ENCODE measurements at places on chromosomes 11 and 22. TPM values are rescaled to one million over a fixed set of nuclear protein-coding genes. Genes with fewer than 3 reads are reported as not detected.

- no peak overlapping the region for H3K4me3 ChIP-seq
- no peak for DNase-seq
- H3K27ac ChIP-seq: no peak overlapping the region
- peaks cover 59% of the 10 kb centered on the region for H3K27me3 ChIP-seq
These were observed 138.5 kb upstream of the SYT13 start for GRCh38 chr11:45424411-45425180.

- H3K27me3 ChIP-seq: no peaks in the 10 kb centered on the region
- H3K4me3 ChIP-seq: no peak overlapping the region
- H3K4me1 ChIP-seq: no peaks in the 10 kb centered on the region
These were observed 72.8 kb upstream of the SPON1 start for GRCh38 chr11:13889552-13890249.

GRCh38 chr11:130071211-130071712 is 1.6 kb downstream of the APLP2 start:
- peaks cover 27% of the 10 kb centered on the region for H3K4me1 ChIP-seq
- H3K4me3 ChIP-seq: peak overlapping the region; percentile 71

DNA sequence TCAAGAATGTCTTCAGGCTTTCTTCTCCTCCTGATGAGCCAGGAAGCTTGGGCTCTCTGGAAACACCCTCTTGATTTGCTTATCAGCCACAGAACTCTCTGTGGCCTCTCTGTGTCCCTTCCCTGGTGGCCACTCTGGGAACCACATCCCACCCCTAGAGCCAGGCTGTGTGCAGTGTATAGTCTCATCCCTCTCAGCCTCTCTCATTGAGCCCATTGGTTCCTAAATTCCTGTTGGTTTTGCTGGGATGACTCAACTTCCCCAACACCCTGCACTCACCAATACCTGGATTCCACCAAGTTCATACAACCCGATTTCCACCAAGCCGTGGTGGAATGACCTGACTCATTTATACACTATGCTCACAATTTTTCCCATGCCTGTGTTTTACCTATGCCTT is 5.2 kb downstream of the IRAG1 start:
- H3K4me3 ChIP-seq: no peak overlapping the region
- H3K27ac ChIP-seq: peak overlapping the region; percentile 52
- H3K36me3 ChIP-seq: no peaks in the 10 kb centered on the region
- peaks cover 14% of the 10 kb centered on the region for H3K4me1 ChIP-seq
- no peaks in the 10 kb centered on the region for H3K27me3 ChIP-seq

GRCh38 chr22:38133331-38133730 is 22.8 kb upstream of the BAIAP2L2 start:
- no peak for DNase-seq
- H3K4me3 ChIP-seq: no peak overlapping the region
- H3K27ac ChIP-seq: no peak overlapping the region
- H3K27me3 ChIP-seq: no peaks in the 10 kb centered on the region
- H3K36me3 ChIP-seq: no peaks in the 10 kb centered on the region

- no peaks in the 10 kb centered on the region for H3K4me1 ChIP-seq
- no peaks in the 10 kb centered on the region for H3K27me3 ChIP-seq
- no peaks in the 10 kb centered on the region for H3K36me3 ChIP-seq
- peak; percentile 66 for DNase-seq
- no peak overlapping the region for H3K4me3 ChIP-seq
- no peak overlapping the region for H3K27ac ChIP-seq
These were observed 3.4 kb upstream of the IGLL5 start for GRCh38 chr22:22884010-22884887.

DNA sequence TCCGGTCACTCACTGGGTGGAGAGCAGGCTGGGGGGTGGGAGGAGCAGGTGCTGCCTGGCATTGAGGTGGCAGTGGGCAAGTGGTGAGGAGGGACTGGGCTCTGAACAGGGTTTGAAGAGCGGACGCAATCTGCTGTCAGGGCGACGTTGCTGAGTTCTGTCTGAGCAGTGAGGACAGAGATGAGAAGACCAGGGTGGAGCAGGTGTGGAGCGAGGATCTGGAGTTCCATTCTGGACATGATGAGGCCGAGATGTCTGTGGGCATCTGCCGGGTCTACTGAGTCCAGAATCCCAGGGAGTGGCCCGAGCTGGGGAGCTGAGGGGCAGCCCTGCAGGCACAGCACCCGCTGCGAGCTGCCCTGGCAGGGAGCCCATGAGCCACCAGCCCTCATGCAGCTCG is 2.2 kb upstream of the MOV10L1 start:
- DNase-seq: no peak
- peaks cover 10% of the 10 kb centered on the region for H3K4me1 ChIP-seq
- H3K27ac ChIP-seq: no peak overlapping the region
- H3K36me3 ChIP-seq: no peaks in the 10 kb centered on the region
- H3K4me3 ChIP-seq: no peak overlapping the region

GRCh38 chr11:83723999-83724398 is 437.8 kb upstream of the CCDC90B start:
- H3K4me1 ChIP-seq: no peaks in the 10 kb centered on the region
- peak; percentile 23 for DNase-seq
- H3K27ac ChIP-seq: no peak overlapping the region
- H3K4me3 ChIP-seq: no peak overlapping the region
- no peaks in the 10 kb centered on the region for H3K36me3 ChIP-seq

GRCh38 chr11:130932086-130932712 is 15.9 kb upstream of the SNX19 start:
- H3K36me3 ChIP-seq: no peaks in the 10 kb centered on the region
- DNase-seq: no peak
- H3K4me3 ChIP-seq: no peak overlapping the region
- H3K27ac ChIP-seq: no peak overlapping the region
- H3K4me1 ChIP-seq: no peaks in the 10 kb centered on the region
- H3K27me3 ChIP-seq: peaks cover 6% of the 10 kb centered on the region

DNA sequence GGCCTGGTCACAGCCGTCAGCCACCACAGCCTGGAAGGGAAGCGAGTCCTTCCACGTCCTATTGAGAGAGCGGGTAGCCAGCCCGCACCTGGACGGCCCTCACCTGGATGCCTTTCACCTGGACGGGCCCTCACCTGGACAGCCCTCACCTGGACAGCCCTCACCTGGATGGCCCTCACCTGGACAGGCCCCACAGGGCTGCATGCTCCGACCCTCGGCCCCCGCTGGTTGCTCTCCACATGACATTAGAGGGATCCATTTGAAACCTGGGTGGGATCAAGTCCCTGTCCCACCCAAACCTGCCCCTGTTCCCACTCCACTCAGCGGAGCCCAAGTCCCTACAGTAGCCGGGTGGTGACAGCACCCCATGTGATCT is 3.7 kb downstream of the C1QTNF6 start:
- no peak overlapping the region for H3K27ac ChIP-seq
- DNase-seq: no peak
- H3K36me3 ChIP-seq: no peaks in the 10 kb centered on the region
- H3K4me1 ChIP-seq: peaks cover 47% of the 10 kb centered on the region
- H3K27me3 ChIP-seq: no peaks in the 10 kb centered on the region

DNA sequence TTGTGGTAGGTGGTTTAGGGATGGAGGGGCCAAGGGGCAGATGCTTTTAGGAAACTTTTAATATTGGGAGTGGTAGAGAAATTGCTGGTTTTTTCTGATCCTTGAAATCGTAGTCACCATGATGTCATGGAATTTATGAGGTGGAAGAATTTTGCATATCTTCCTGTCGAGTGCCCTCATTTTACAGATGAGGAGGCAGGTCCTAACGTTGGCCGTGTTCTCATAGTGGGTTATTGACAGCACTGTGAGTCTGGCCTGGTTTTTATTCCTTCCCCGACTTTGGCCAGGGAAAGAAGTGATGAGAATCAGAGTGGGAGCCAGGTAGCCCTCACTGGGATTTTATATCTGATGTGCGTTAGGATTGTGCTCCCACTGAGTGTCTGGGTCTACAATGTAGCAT is 8.8 kb upstream of the PACS1 start:
- no peak for DNase-seq
- H3K36me3 ChIP-seq: peaks cover 81% of the 10 kb centered on the region
- H3K27ac ChIP-seq: no peak overlapping the region
- H3K4me3 ChIP-seq: no peak overlapping the region
- no peaks in the 10 kb centered on the region for H3K4me1 ChIP-seq

GRCh38 chr11:131025020-131025419 is 108.7 kb upstream of the SNX19 start:
- no peak overlapping the region for H3K27ac ChIP-seq
- H3K27me3 ChIP-seq: no peaks in the 10 kb centered on the region
- no peaks in the 10 kb centered on the region for H3K4me1 ChIP-seq
- no peak overlapping the region for H3K4me3 ChIP-seq
- DNase-seq: no peak

The GNAZ gene
- 11.1 TPM for total RNA-seq

DNA sequence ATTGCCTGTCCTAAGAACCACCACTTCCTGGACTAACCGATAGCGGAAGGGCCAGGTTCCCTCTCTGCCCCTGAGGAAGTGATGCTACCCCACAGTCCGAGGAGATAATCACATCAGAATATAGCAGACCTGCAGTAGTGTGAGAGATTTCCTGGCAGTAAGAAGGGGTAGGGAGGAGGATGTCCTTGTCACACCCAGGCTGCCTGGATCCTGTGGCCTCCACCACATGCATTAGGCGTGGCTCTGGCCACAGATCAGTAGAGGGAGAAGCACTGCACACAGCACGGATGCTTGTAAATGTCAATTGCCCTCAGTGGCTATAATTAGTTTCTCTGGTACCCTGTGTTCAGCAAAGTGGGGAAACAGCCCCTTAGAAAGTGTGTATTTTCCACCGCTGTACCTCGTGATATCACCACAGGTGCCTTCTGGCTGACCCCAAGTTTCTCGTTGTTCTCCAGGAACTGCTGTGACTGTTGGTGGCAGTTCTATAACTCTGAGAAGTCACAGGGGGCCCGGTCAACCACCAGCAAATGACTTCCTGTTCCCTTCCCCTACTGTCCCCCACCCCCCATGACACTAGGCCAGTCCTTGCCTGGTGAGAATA is 61.8 kb downstream of the UBASH3B start:
- H3K27me3 ChIP-seq: no peaks in the 10 kb centered on the region
- H3K36me3 ChIP-seq: no peaks in the 10 kb centered on the region
- DNase-seq: no peak
- H3K27ac ChIP-seq: no peak overlapping the region
- H3K4me3 ChIP-seq: no peak overlapping the region

DNA sequence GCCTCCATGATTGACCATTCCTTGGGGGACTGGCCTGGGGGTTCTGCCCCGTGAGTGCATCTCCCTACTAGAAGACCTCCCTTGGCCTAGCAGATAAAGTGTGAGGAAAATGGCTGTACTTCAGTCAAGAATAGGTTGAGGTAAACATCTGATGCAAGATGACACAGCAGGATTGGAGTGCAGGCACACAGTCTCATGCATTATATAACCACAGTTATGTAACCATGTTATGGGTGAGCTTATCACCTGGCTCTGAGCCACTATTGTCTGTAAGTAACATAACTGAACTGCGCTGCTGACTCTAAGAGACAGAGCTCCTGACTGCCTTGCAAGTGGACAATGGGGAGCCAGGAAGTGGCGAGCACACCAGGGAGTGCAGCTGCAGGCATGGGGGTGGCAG is 378.7 kb upstream of the ANO5 start:
- H3K4me1 ChIP-seq: no peaks in the 10 kb centered on the region
- H3K36me3 ChIP-seq: no peaks in the 10 kb centered on the region
- H3K27ac ChIP-seq: no peak overlapping the region
- no peak overlapping the region for H3K4me3 ChIP-seq
- DNase-seq: no peak

- H3K36me3 ChIP-seq: no peaks in the 10 kb centered on the region
- no peak overlapping the region for H3K27ac ChIP-seq
- H3K27me3 ChIP-seq: peaks cover 13% of the 10 kb centered on the region
These were observed 617 bp upstream of the ARHGAP20 start for GRCh38 chr11:110712659-110713448.

GRCh38 chr11:122343210-122343609 is 227.2 kb upstream of the BLID start:
- H3K27ac ChIP-seq: no peak overlapping the region
- DNase-seq: no peak
- no peaks in the 10 kb centered on the region for H3K27me3 ChIP-seq
- H3K4me1 ChIP-seq: no peaks in the 10 kb centered on the region
- no peak overlapping the region for H3K4me3 ChIP-seq

GRCh38 chr22:36940676-36941075 is 27.2 kb downstream of the CSF2RB start:
- H3K36me3 ChIP-seq: no peaks in the 10 kb centered on the region

The TMEM191B gene
- 2.1 TPM for total RNA-seq

- no peak overlapping the region for H3K4me3 ChIP-seq
- H3K27me3 ChIP-seq: no peaks in the 10 kb centered on the region
- no peak overlapping the region for H3K27ac ChIP-seq
- no peaks in the 10 kb centered on the region for H3K4me1 ChIP-seq
- H3K36me3 ChIP-seq: no peaks in the 10 kb centered on the region
- DNase-seq: no peak
These were observed 82.5 kb upstream of the DDI1 start for GRCh38 chr11:103953797-103954486.

DNA sequence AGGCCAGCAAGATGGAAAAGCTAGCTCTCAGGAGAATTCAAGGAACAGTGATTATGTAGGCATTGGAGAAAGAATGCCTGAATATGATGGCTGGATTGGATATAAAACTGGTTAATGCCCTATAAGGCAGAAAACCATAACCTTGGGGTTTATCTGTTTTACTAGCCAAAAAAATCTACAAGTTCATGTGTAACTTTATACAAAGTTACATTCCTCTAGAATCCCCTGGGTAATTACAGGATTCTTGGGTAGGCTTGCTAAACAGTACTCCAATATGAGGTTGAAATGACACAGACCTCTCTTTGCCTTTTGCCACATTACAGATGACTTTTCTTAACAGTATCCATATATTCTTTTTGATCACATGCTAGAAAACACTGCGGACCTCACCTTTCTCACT is 26.0 kb downstream of the TSPAN18 start:
- H3K4me3 ChIP-seq: no peak overlapping the region
- H3K27ac ChIP-seq: no peak overlapping the region
- H3K36me3 ChIP-seq: no peaks in the 10 kb centered on the region
- no peaks in the 10 kb centered on the region for H3K27me3 ChIP-seq

- H3K36me3 ChIP-seq: no peaks in the 10 kb centered on the region
- no peak overlapping the region for H3K27ac ChIP-seq
- no peaks in the 10 kb centered on the region for H3K27me3 ChIP-seq
These were observed 21.5 kb downstream of the CTSC start for GRCh38 chr11:88315981-88316441.

- no peak overlapping the region for H3K27ac ChIP-seq
- H3K27me3 ChIP-seq: no peaks in the 10 kb centered on the region
- H3K4me3 ChIP-seq: no peak overlapping the region
- DNase-seq: no peak
- no peaks in the 10 kb centered on the region for H3K36me3 ChIP-seq
- H3K4me1 ChIP-seq: no peaks in the 10 kb centered on the region
These were observed 22.4 kb upstream of the MPPED2 start for GRCh38 chr11:30608534-30608933.

DNA sequence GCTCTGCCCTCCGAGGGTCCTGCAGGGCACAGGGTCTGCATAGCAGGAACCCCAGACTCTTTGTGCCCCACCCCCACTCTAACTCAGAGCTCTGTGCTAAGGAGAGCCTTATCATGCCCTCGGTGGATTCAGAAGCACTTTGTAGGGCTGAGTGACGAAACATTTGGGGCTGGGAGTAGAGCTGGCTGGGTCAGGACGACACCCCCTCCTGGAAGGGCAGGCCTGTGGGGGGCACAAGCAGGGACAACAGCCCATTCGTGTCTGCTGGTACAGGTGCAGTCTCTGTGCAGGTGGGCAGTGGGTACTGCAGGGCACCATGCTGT is 8.9 kb downstream of the APOBEC3A start:
- H3K36me3 ChIP-seq: no peaks in the 10 kb centered on the region
- H3K4me1 ChIP-seq: peaks cover 6% of the 10 kb centered on the region
- H3K27ac ChIP-seq: no peak overlapping the region
- no peak for DNase-seq

The OVOL1 gene
- total RNA-seq: 14.7 TPM

GRCh38 chr22:20420157-20420842 is 17.3 kb downstream of the SCARF2 start:
- H3K27me3 ChIP-seq: no peaks in the 10 kb centered on the region
- H3K4me1 ChIP-seq: no peaks in the 10 kb centered on the region
- no peak overlapping the region for H3K4me3 ChIP-seq
- H3K27ac ChIP-seq: no peak overlapping the region
